ENCODE measurements at places on chromosomes 7 and 10.

- no peak for DNase-seq
These were observed 8.7 kb upstream of the TTYH3 start for GRCh38 chr7:2622869-2623697.

DNA sequence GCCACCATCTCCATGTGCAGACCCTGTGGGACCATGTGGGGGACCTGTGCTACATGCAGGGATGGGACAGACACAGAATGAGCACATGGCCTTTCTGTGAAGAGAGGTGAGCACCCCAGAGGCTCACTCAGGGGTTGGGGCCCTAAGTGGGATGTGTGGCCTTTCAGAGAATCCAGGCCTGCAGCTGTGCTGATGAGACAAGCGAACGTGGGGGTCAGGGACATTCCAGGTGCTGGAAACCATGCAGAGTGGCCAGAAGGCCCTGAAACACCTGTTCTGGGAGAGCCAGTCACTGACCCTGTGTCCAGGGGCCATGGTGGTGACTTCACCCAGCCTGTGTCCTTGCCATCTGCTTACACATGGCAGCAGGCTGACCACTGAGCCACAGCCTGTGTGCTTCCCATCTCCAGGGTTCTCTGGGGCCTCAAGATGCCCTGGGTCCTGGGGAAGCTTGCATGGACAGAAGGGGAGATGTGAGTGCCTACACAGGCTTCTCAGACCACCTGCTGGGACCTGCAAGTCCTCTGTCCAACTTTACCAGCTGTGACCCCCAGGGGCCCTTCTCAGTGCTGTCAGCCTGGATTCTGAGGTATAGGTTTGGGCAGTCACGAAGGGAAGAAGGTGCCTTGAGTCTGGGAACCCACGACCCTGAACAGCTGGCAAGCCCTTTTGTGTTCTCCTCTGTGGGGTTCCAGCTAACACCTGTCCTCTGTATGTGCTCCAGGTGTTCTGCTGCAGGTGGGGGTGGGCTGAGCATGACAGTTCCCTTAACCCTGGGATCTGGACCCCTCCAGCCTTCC lies 17.6 kb downstream of the RAMP3 start:
- DNase-seq = no peak

DNA sequence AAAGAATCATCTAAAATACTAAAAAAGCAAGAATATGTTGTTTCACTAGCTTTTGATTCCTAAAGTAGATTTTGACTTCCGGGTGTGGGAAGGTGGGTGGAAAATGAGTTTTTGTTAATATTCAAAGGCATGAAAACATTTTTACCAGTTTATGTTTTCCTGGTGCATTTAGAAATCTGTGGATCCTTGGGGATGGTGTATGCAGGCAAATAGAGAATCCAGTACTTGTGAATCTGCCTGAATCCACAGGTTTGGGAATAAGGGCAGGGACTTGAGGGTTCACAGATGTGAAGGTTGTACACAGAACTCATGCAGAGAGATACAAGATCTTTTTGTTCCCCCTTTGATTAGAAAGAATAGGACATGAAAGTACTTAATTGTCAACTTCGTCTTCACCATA lies 22.4 kb downstream of the AUTS2 start:
- no peak for DNase-seq

GRCh38 chr10:69092959-69093850 lies 5.3 kb downstream of the SRGN start:
- peak; percentile 86 for DNase-seq

GRCh38 chr10:63114031-63114814 lies 18.9 kb upstream of the NRBF2 start:
- DNase-seq = no peak

DNA sequence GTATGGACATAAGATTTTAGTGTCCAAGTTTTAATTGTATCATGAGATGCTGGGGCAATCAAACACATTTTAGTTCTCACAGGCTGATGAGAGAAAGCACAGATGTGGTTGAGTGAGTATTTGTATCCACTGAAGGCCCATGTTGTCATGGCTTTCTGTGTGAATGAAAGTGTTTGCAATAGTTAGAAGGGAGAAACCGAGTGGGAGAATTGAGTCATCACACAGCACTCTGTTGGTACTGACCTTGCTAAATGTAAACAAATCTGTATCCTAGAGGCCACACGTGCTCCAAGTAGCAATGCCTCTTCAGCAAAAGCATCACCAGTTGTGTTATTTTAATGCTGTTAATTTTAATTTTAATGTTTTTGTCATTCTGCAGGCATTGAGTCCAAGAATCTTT lies 121.2 kb downstream of the EMX2 start:
- DNase-seq = no peak

DNA sequence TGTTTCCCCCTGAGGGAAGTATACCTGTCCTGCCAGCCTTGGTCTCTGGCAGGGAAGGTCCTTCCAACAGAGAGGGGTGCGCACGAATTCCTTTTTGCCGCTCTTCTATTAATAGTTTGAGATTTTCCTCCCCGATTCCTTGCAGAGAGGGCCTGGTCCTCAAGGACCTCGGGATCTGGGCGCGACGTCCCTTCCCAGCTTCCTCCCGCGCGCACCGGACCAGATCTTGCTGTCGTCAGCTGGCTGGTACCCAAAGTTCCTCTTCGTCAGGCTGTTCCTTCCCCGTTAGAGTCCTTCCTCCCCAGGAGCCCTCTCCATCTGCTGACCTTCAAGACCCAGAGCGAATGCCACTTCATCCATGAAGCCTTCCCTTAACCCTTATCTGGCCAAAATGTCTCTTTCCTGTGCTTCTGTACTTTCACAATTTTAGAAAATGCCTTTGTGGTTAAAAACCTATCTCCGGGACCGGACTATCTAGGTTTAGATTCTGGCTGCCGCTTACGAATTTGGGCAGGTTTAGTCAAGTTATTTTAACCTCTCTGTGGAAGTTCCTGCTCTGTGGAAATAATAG lies 851 bp upstream of the GOT1 start:
- no peak for DNase-seq

DNA sequence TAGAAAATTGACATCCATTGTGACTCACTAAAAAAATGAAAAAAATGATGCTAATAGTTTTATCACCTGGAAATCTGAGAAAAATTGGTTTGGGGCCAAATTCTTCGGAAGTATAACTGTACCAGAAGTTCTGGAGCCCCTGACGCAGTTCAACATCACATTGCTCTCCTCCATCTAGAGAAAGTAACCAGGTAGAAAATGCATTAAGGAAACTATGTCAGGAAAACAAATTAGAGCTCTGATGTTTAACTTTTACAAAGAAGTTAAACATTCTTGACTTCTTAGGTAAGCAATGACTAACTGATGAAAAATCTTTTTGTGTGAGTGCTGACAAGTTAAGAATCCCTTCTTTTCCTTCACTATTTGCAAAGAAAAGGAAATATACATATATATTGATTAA lies 61.1 kb upstream of the TMEM196 start:
- DNase-seq = no peak

GRCh38 chr7:732094-732541 lies 5.0 kb upstream of the PRKAR1B start:
- DNase-seq = no peak

GRCh38 chr10:29386342-29386999 lies 97.6 kb downstream of the LYZL1 start:
- DNase-seq = no peak

- no peak for DNase-seq
These were observed 266.9 kb upstream of the IMMP2L start for GRCh38 chr7:111829221-111829620.

DNA sequence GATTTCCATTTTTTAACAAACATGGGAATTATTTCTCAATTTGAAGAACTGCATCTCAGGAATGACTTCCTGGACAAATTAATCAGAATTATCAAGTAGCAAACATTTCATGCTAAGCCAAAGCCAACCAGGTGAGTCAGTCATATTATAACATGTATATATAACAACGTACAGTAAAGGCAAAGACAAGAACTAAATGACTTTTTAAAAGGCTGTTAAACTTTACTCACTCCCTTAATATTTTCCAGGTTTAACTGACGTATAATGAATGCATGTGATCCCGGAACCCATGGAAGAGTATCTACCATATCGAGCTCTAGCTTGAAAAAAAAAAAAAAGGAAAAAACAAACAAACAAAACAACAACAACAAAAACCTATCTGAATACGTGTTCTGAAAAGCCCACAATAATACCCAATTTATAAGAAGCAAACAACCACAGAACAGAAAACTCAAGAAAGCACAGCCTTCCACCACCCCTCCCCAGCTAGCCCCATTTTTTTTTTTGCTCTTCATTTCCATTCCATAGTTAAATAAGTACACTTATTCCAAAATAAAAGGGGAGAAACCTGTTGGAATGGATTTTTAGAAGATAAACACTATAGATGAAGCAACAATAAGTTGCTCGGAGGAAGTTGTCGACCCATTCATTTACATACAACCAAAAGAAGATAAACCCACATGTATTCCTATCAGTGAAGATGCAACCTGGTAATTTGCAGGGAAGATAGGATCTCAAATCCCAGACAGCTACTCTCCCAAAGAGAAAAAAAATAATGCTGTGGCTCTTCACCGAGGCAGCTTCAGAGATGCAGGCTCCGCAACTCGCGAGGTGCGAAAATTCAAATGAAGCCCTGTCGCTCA lies 537 bp downstream of the NAPEPLD start:
- DNase-seq = no peak

DNA sequence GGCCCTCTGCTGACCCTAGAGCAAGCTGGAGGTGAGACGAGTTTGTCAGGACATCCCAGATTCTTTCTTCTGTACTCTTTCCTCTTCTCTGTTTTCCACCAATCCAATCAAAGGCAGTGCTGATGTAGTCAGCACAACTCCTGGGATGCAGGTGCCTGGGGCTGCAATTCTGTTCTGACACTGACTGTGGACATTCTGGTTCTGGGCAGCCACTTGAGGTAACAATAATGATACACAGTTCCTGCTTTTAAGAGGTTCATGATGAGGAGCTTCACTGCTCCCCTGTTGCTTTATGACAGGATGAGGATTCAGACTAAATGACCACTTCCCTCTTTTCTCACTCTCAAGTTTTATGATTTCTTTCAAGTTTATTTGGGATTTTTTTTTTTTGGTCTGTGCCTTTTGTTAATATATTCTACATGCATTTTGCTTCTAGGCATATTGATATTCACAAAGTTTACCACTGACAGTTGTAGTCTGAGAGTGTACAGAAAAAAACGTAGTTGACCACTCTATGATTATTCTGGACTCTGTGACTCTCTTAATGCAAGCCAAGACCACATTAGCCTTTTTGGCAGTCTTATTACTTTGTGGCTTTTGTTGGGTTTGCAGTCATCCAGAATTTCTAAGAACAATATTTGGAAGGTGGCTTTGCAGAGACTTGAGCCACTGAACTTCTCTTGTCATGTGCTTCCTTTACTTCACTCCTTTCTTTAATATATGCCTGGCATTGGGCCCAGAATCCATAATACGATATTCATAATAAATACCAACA lies 247.6 kb downstream of the AUTS2 start:
- DNase-seq = no peak

- no peak for DNase-seq
These were observed 38.0 kb downstream of the MEOX2 start for GRCh38 chr7:15648461-15648961.
